Gastroesophageal sphincter (tissue), 4 donors: ENCODE measurements at places on chromosomes 13 and 19.

- no peak for ATAC-seq
Measured at GRCh38 chr19:28169168-28169887, 1043.6 kb downstream of the UQCRFS1 start.

DNA sequence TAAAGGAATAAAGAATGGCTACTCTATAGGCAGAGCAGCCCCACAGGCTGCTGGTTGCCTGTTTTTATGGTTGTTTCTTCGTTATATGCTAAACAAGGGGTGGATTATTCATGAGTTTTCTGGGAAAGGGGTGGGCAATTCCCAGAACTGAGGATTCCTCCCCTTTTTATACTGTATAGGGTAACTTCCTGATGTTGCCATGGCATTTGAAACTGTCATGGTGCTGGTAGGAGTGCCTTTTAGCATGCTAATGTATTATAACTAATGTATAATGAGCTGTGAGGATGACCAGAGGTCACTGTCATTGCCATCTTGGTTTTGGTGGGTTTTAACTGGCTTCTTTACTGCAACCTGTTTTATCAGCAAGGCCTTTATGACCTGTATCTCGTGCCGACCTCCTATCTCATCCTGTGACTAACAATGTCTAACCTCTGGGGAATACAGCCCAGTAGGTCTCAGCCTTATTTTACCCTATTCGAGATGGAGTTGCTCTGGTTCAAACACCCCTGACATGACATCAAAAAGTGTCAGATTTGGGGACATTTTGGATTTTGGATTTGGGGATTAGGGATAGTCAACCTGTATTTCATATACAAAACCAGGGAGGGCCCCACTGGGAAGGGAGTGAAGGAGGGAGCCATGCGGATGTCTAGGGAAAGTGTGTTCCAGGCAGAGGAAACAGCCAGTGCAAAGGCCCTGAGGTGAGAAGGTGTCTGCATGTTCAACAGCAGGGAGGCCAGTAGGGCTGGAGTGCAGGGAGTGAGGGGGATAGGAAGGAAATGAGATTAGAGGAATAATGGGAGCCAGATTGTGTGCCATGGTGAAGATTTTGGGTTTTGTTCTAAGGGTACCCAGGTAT lies 10.9 kb downstream of the FXYD5 start:
- ATAC-seq = no peak

- no peak for ATAC-seq
Measured at GRCh38 chr19:47757617-47758442, 12.5 kb downstream of the NOP53 start.

GRCh38 chr19:294341-294945 lies 3.2 kb upstream of the PLPP2 start:
- ATAC-seq = no peak

GRCh38 chr13:23697772-23698313 lies 127.6 kb downstream of the TNFRSF19 start:
- no peak for ATAC-seq
